ENCODE measurements at places on chromosomes 6 and 20.

- DNase-seq, result no peak
Observed at GRCh38 chr6:53461041-53461656, 83.8 kb downstream of the GCLC start.

DNA sequence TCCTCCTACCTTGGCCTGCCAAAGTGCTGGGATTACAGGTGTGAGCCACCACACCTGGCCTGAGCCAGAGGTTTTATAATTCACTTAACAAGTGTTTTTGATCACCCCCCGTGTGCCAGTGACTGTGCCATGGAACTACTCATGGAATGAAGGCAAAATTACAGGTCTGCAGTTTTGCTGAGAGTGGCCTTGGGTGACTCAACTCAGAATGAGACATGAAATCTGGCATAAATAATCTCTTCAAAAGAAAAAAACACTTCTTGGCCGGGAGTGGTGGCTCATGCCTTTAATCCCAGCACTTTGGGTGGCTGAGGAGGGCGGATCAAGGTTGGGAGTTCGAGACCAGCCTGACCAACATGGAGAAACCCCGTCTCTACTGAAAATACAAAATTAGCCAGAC, 166.9 kb upstream of the SALL4 start:
- no peak for DNase-seq

GRCh38 chr6:4159491-4159890, 24.1 kb upstream of the ECI2 start:
- DNase-seq, result no peak

- peak; percentile 44 for DNase-seq
Observed at GRCh38 chr6:44925100-44925739, 402.9 kb upstream of the RUNX2 start.

DNA sequence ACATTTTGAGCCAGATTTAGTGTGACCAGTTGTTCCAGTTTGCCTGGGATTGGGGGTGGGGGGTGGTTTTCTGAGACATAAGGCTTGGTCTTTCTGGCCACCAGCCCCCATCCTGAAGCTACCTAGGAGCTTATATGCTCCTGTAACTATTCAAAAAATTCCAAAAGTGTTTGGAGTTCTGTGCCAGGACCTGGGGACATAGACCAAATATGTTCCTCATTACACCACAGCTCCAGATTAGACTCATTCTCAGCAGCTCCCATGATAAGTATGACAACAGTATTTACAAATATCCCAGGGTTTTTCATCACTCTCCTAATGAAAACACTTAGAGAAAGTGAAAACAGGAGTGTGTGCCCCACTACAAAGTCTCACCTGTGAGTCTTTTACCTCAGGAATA, 37.8 kb upstream of the RNF144B start:
- no peak for DNase-seq

- DNase-seq, result peak; percentile 58
Observed at GRCh38 chr6:169589699-169590257, 112.1 kb downstream of the WDR27 start.

DNA sequence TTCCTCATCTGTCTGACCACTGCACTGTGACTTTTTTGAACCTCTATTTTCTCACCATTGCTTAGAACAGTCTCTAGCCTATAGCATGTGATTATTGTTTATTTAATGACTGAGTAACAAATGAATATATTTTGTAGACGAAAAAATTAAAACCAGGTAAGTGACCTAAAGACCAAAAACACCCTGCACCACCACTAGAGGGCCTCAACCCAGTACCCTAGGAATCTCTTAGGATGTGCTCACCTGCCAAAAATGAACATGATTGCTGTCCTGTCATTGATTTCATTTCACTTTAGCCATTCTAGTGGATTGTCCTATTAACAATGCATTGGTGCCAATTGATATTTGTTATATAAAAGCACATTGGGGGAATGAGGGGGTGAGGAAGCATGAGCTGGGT, 199.1 kb downstream of the COL9A1 start:
- DNase-seq, result no peak

GRCh38 chr6:35955970-35956369, 35.1 kb upstream of the SRPK1 start:
- DNase-seq, result no peak

DNA sequence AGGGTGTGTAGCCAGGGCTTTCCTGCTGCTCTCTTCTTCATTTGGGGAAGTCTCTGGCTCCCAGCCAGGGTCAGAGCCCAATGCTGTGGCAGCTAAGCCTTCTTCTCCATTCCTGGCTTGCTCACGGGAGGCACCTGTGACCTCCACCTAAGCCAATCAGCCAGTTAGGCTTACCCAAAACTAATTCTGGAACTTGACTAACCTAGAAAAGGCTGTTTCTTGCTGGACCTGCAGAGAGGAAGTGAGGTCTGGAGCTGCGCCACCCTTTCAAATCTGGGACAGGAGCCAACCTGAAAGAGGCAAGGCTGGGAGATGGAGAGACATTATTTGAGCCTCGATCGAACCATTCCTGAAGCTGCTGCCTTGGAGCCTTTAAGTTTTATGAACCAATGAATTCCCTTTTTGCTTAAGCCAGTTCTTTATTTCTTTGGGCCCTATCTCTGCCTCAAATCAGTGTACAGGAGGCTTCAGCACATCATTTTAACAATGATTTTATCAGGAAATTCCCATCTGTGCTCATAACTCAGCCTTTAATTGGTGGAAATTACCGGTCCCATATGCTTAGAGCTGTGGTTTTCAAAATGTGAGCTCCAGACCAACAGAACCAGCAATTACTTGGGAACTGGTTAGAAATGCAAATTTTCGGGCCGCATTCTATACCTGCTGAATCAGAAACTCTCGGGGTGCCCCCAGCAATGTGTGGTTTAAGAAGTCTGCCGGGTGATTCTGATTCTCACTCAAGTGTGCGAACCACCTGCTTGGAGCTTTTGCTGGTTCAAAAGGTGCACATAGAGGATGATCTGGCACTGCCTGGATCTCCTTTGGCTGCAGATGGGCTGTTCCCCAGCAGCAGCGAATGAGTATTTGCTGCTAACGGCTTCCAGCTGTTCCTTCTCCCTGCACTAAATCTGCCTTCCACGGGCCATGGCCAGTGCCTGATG, 97.4 kb upstream of the RNF24 start:
- no peak for DNase-seq

DNA sequence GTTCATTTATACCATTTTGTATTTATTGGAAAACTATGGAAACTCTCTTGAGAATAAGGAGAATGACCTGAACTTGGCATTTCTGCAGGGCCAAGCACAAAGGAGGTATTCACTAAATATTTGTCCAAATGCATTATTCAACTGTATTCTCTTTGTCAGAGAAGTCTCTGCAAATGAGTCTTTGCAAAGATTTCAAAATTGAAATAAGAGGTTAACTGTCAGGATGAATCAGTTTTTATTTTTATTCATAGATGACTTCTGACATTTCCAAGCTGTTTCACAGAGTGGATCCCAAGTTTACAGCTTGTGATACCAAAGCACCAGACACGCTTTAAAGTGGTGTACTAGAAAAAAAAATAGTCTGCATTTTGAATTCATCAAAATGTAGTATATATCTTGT, 131.6 kb downstream of the UTRN start:
- DNase-seq, result no peak

DNA sequence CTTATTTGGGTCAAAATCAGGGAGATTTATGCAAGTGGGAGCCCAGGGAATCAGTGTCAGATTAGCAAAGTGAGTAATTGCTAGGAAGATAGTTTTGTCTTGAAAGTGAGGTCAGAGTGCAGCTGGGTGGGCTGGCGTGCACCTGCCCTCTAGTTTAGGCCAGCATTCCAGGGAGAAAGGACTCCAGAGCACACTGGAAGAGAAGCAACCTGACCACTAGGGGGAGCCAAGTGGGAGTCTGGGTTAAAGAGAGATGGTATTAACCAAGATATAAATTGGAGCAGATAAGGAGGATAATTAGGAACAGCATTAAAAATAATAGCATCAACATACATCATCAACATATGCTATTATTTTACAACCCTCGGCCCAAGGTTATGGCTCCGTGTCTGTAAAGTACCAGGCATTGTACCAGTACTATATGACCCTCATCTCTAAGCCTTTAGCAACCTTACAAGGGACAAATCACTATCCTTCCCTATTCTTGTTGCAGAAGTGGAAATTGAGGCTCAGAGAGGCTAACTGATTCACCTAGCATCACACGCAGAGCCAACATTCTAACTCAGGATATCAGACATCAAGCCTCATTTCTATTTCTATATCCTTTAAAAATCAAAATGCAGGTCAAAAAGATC, 57.8 kb downstream of the SLC2A10 start:
- no peak for DNase-seq

DNA sequence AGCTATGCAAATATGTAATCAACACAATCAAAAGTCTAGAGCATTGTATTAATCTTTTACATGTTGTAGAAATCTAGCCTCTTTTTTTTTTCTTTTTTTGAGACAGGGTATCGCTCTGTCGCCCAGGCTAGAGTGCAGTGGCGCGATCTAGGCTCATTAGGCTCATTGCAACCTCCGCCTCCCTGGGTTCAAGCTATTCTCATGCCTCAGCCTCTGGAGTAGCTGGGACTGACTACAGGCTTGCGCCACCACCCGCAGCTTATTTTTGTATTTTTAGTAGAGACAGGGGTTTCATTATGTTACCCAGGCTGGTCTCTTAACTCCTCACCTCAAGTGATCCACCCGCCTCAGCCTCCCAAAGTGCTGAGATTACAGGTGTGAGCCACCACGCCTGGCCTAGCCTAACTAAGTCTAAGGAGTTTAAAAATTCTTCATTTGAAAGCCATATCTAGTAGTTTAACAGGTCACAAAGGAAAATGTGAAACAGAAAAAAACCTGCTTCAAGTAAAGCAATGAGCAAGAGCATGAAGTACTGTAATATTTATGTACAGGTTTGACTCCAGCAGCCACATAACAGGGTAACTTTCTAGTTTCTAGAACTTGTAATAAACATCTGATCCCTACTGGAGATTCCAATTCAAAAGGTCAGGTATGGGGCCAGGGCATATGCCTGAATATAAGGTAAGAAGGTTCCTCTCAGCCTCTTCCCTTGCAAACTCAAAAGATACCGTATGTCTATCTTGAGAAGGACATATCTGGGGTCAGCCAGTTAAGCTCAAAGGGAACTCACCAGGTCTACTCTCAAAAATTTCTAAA, 4.4 kb downstream of the CPNE1 start:
- no peak for DNase-seq
